ENCODE measurements at places on chromosomes 1 and 21. TPM values are rescaled to one million over a fixed set of nuclear protein-coding genes. Genes with fewer than 3 reads are reported as not detected.

The PTGFR gene
- 4.7 TPM for total RNA-seq

DNA sequence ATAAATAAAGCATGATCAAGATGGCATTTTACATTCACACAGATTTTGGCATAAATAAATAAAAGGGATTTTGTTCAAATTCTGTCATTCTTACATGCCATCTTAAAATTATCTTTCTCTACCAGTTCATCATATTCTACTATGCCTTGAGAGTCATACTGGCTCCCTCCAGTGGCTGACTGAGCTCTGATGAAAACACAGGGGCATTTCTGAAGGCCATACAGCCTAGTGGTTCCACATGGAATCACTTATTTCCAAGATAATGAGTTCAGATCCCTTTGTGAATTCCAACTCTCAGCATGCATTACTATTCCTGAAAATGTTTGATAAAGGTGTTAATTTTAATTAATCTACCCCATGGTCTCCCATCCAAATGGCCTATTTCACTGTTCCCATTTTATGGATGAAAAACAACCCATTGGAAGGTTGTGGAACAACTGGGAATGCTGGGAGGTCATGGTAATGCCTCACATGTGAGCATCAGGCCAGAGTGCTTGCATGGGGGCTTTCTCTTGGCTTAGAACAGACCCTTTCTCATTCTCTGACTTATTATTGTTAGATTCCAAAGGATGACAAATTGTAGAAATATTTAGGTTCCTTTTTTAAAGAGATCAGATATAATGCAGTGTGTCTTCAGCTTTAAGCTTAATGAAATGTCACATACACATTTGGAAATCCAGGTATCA, 622.4 kb upstream of the PKN2 start:
- DNase-seq: no peak

DNA sequence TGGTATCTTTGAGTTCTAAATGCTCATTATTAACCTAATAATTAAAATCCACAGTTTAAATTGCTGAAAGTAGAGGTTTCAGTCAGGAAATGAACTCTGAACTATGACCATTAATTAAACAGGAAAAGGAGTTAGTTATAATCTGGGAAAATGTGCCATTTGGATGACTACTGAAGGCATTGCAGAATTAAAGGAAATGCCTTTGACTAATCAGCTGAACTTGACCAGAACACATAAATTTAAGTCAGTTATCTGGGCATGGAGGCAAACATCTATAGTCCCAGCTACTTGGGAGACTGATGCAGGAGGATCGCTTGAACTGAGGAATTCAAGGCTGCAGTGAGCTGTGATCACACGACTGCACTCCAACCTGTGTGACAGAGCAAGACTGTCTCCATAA, 31.9 kb downstream of the SLC44A5 start:
- no peak for DNase-seq

The CLEC20A gene
- total RNA-seq: not detected

DNA sequence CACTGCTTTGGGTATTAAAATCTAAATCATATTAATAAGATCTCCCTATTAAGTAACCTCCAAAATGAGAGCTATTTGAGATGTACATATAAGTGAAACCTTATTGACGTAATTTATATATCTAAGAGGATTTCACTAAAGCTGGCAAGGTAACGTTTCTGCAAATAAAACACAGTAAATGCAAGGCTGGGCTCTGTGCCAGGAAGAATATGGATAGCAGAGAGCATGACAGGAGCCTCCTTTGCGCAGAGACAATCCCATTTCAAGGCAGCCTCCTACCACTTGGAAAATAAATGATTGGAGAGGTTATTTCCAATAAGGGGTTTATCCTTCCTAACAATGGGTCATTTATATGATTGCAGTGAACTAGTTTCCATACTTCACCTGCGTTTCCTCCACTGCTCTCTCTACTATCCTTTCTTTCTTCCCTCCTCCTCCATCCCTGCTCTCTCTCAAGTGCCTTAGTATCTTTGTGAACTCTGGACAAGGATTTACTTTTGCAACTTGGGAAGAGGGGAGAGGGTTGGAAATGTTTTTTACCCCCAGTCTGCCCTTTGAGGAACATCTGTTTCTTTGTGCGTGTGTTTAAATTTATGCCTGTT, 3.0 kb upstream of the NFIA start:
- DNase-seq: no peak

- no peak for DNase-seq
These were observed 133.9 kb upstream of the IGSF21 start for GRCh38 chr1:17973694-17974093.

DNA sequence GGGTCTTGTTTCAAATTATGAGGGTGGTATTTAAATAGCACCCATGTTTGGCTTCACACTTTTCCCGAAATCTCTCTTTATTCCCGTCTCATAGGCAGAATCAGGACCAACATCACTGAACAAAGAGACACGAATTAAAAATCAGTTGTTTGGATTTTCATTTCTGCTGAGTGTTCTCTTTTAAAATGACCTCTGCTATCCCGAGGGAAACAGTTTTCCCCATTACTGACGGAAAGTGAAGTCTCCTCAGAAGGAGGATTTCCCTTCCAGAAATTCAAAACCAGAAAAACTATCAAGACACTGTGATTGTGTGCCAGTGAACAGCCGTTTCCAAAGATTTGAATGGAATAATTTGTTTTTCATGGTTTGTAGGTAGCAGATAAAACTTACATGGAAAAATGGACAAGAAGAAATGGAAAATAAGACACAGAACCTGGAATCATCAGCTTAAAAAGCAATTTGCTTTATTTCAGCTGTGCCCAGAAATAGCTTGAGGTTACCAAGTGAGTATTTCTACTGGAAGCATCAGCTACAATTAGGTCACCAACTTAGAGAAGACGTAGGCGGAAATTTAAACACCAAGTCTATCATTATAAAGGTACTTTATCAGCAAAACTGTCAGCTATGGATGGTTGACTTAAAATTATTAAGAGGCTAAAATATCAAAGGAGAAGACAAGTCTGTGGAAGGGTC, 68.5 kb downstream of the RUNX1 start:
- no peak for DNase-seq

Data from upper lobe of left lung (tissue), 6 donors.